Activated CD4-positive, alpha-beta T cell treated with anti-CD3 and anti-CD28 coated beads, Interleukin-2, amount 10 ng/mL, durations not matched to agents 7 days and 5 days (primary cell): ENCODE measurements at places on chromosomes 13 and 19.
A peak's percentile ranks its signal among the peaks of the same experiment; 100 is the strongest.

DNA sequence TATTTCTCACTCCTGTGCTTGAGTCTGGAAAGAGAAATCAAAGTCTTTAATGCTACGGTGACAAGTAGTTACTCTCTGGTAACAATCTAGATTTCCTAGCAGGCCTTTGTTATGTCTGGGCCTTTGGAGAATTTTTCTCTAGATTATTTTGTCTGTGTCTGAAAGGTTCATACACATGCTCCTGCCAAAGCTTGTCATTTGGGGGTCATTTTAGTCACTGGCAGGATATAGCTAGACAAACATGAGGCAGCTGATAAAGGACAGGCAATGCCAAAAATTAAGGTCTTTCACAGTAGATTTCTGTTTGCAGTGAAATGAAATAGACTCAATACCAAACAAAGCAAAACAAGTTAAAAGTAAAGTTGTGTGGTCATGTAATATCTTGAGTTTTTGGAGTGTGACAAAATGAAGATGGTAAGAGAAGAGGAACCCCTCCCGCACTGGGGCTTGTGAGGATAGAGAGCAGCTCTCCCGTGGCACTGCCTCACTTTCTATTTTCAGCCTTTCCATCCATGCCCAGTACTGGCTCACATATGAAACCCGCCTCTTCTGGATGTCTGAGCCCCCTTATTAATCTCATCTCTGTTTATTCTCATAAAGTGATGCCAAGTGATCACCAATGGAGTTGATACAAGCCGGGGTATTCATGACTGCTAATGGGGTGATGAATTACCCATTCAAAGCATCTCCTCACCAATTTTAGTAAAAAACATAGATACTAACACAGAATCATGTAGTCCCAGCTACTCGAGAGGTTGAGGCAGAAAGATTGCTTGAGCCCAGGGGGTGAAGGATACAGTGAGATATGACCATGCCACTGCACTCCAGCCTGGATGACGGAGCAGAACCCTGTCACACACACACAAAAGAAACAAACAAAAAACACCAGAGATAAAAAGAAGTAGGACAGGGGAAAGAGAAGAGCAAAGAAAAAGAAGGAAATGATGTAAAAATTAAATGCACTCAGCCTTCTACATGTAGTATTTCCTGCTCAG is 389.3 kb downstream of the FGF14 start:
- no peak for DNase-seq

DNA sequence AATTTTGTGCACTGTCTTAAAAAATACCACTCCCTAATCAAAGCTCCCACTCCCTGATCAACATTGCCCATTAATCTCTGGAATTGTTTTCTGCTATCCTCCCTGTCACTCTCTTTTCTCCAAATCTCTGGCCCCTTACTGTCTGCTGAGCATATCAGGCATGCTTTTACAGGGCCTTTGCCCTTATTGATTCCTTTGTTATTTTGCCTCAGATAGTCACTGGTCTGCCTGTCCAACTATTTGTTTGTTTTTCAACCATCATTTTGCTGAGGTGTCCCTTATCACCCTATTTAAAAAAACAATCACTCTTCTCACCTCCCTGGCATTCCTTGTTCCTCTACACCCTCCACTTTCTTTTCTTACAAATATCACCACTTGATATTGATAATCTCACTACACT is 153.0 kb downstream of the PCDH9 start:
- no peak for DNase-seq

DNA sequence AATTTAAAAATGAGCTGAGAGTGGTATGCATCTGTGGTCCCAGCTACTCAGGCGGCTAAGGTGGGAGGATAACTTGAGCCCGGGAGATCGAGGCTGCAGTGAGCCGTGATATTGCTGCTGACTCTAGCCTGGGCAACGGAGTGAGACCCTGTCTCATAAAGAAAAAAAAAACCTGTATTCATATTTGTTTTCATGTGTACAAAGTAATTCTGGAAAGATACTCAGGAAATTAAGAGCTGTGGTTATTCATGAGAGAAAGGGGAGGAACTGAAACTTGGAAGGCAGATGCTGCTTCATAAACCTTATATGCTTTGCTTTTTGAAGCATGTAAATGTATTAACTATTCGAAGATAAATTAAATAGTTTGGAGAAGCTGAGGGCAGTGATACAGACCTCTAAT is 8.8 kb upstream of the RLN3 start:
- DNase-seq, result no peak

- DNase-seq, result no peak
These were observed at the start of gene CD22 for GRCh38 chr19:35328851-35329285. Gene CD22 (plus strand): TSS chr19:35329187. CDS start chr19:35332041, 2,854 bp downstream.

DNA sequence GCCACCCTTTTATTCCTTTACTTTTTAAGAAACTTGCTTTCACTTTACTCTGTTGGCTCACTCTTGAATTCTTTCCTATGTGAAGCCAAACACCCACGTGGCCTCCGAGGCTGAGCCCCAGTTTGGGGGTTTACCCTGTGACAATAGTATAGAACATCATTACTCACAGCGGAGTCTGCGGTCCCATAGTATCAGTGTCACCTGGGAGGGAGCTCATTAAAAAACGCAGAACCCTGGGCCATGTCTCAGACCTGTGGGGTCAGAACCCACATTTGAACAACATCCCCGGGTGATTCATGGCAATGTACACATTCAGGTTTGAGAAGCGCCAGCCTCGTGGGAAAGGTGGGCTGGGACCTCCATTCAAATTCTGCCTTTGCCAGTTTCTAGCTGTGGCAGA is 36.0 kb upstream of the UBL3 start:
- no peak for DNase-seq

GRCh38 chr19:15576526-15577156 is 38.4 kb upstream of the CYP4F8 start:
- no peak for DNase-seq

GRCh38 chr19:3818466-3818865 is 32.3 kb upstream of the MATK start:
- no peak for DNase-seq

DNA sequence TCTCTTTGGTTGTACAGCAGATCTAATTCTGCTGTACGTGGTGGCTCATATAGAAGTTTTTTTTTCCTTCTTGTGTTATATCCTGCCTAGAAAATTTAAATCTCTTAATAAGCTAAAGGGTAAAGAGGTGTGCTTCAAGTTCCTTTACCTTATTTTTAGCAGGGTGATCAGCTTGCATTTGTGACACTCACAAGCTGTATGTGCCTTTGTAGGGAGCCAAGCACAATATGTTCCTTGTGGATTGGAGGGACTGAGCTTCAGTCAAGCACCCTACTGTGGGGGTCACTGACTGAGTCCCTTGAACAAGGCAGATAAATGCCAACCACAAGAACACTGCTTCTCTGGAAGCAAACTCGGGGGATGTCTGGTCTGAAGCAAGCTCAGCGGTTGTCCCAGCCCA is 12.6 kb upstream of the ERICH6B start:
- no peak for DNase-seq

DNA sequence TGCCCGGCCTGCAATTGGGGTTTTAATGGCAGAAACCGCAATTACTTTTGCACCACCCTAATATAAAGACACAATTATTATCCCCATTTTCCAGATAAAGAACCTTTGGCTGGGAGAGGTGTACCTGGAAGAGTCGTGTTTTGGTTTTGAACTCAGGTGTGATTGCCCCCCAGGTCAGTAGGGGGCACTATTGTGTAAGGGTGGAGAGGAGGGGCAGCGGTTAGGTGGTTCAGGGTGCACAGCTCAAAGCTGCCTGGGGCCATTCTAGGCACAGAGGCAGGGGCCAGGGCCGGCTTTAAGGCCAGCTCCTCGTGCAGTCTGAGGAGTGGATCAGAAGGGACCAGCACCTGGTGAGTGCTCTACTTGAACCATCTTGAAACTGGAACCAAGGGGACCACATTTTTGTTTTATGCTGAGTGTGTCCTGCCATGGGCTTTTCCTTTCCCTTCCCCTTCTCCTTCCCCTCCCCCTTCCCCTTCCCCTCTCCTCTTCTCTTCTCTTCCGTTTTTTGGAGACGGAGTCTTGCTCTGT is 5.8 kb upstream of the FCGRT start:
- DNase-seq, result peak; percentile 86

- no peak for DNase-seq
These were observed 17.1 kb downstream of the C2CD4C start for GRCh38 chr19:391726-392374.

DNA sequence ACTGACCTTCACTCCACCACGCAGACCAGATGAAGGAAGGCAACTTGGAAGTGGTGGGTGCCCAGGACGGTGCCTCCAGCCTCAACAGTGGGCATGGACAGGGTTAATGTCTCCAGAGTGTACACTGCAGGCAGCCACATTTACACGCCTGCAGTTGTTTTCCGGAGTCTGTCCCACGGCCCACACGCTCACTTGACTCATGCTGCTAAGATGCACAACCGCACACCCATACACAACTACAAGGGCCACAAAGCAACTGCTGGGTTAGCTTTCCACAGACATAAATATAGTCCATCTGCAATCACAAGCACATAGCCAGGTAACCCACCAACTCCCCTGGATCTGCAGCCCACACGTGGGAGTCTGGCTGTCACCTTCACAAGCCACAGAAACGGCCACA is 12.6 kb upstream of the AXL start:
- DNase-seq, result no peak

DNA sequence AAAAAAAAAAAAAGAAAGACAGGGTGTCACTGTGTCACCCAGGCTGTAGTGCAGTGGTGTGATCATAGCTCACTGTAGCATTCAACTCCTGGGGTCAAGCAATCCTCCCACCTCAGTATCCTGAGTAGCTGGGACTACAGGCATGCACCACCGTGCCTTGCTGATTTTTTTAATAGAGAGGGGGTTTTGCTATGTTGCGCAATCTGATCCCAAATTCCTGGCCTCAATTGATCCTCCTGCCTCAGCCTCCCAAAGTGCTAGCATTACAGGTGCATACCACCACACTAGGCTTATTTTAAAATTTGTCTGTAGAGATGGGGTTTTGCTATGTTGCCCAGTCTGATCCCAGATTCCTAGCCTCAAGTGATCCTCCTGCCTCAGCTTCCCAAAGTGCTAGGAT is 159.3 kb downstream of the PTPRS start:
- no peak for DNase-seq

DNA sequence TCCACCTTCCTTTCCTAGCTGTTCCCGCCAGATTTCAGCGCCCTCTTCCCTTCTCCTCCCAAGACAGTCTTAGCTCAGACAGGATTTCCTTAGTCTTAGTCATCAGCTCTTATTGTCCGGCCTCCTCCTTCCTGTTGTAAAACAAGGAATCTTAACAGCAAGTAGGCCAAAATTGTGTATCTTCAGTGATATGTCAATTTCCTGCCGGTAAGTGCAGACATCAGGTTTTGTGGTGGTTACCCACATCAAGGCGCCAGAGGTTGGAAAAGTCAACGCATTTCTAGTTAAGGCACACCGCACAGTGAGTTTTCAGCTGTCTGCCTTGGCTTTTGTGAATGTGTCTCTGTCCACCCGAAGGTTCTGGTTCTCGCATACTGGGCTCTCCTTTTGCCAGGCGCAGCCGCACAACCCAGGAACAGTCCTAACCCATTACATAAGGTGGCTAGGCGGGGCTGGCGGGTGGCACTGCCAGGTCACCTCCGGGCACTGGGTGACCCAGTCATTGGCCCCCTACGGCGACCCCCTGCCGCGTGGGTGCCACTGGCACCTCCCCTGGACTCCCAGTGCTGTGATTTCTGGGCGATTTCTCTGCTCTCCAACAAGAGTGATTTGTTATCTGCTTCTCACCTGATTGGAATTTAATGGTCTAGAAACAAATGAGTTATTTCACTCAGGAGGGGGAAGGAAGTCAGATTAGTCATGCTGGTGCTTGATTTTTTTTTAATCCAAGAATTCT is 12.9 kb downstream of the COL4A2 start:
- DNase-seq, result peak; percentile 55

GRCh38 chr19:19552798-19553197 is 14.7 kb downstream of the CILP2 start:
- DNase-seq, result no peak

DNA sequence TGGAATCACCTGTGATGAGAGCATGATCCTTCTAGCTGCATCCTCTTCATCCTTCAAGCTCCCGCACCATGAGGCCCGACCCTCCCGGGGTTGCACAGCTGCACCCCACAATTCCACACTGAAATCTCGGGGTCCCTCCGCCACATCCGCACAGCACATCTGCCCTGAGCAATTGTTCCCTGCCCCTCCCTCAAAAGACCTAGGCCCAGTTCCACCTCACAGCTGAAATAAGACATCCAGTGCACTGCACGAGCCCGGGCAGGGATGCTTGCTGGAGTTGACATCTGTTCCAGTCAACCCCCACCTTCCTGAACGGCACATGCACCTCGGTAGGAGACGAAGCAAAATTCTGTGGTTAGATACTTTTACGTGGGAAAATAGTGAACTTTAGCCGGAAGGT is 14.7 kb upstream of the SOX1 start:
- DNase-seq, result no peak

- DNase-seq, result no peak
These were observed 148.3 kb downstream of the PDS5B start for GRCh38 chr13:32734511-32734910.

- DNase-seq, result no peak
These were observed 15.2 kb downstream of the FAM124A start for GRCh38 chr13:51237386-51237785.

DNA sequence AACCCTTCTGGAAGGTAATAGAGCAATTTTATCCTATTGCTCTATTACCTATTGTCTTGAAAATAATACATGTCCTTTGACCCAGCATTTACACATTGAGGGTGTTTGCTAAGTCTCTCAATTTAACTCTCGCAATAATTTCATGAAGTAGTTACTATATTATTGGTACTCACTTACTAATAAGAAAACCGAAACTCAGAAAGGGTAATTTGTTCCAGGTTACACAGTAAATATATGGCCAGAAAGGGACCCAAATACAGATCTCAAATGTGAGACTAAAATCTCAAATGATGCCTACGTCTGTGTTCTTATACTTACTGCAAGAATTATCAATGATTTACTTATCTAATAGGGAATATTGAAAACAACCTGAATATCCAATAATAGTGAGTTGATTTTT is 29.7 kb upstream of the FAM216B start:
- DNase-seq, result no peak
